Motor neuron (in vitro differentiated cells): ENCODE measurements at places on chromosomes 1 and 21. TPM values are rescaled to one million over a fixed set of nuclear protein-coding genes. Genes with fewer than 3 reads are reported as not detected.

- no peak for ATAC-seq
Observed at GRCh38 chr1:215059947-215060346, 22.6 kb upstream of the KCNK2 start.

DNA sequence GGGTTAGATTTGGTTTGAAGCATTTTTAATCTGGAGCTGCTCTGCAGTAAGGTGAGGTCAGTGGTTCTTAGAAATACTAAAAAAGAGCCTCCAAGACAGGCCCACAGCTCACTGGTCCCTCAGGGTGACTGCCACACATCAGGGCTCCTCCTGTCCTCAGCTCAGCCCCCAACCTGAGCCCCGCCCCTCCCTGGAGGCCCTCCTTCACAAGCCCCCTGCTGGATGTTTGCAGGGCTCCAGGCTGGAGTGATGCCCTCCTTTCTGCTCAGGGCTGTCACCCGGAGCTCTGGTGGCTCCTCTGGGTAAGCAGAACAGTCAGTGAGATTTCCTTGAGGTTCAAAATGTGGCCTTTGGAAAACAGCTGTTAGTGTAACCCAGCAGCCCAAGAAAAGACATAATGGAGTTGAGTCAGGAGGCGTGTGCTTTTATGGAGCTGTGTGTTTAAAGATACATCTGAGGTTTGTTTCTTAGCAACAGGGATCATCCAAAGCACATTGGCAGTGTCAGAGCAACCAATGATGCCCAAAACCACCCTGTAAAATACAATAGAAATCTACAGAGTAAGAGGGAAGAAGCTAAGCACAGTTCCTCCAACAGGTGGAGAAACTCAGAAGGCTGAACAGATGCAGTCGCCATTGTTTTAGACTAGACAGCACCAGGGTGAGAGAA lies 21.4 kb downstream of the STUM start:
- ATAC-seq, result peak; percentile 87

GRCh38 chr1:222950892-222951291 lies 136.1 kb downstream of the DISP1 start:
- no peak for ATAC-seq

DNA sequence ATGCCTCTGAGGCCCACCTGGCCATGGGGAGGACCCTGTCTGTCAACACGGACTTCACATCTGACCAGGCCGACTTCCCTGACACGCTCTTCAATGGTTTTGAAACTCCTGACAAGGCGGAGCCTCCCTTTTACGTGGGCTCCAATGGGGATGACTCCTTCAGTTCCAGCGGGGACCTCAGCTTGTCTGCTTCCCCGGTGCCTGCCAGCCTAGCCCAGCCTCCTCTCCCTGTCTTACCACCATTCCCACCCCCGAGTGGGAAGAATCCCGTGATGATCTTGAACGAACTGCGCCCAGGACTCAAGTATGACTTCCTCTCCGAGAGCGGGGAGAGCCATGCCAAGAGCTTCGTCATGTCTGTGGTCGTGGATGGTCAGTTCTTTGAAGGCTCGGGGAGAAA lies 101.8 kb downstream of the ADARB1 start:
- no peak for ATAC-seq

GRCh38 chr1:183106746-183107145 lies 79.3 kb upstream of the LAMC2 start:
- ATAC-seq, result no peak

DNA sequence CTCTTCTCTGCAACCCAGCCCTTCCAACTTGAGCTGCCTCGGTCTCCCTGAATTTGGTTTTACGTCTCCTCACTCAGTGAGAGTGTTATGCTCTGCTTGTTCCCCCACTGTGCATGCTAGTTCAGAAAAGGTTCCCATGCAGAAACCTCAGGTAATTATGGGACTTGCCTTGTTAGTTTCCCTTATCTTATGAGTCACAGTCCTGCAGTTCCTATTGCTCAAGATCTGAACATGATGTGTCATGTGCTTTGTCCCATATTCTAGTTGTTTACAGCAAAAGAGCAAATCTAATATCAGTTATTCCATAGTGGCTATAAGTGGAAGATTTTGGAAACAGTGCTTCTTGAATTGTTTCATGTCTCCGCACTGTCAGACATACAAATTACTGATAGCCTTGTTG lies 74.4 kb downstream of the DUSP10 start:
- ATAC-seq, result no peak

- no peak for ATAC-seq
Observed at GRCh38 chr1:43495204-43495603, 35.5 kb upstream of the PTPRF start.

GRCh38 chr1:58047265-58047858 lies 499.2 kb downstream of the OMA1 start:
- peak; percentile 51 for ATAC-seq

- peak; percentile 48 for ATAC-seq
Observed at GRCh38 chr1:42315500-42315899, 19.5 kb downstream of the FOXJ3 start.

DNA sequence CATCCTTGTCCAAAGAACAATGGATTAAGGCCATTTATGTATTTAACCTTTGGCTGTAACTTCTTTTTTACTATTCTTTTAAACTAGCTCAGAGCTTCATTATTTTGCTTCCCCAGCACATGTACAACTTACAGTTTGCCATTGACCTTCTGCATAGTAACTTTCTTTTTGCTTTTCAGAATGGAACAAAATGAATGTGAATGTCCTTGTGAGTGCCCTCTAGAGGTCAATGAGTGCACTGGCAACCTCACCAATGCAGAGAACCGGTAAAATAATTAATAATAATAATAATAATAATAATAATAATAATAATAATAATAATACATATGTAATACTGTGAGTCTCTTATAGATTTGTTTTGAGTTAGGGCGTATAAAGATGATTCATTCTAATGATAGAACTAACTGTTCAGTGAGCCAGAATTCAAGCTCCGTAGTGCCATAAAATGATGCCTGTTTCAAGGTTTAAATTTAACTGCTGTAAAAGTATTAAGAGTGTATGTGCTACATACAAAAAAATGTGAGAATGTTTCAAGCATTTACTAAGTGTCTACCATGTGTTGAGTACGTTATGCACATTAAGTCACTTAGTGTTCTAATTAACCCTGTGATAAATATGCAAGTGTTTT lies 69.0 kb upstream of the RAVER2 start:
- no peak for ATAC-seq

DNA sequence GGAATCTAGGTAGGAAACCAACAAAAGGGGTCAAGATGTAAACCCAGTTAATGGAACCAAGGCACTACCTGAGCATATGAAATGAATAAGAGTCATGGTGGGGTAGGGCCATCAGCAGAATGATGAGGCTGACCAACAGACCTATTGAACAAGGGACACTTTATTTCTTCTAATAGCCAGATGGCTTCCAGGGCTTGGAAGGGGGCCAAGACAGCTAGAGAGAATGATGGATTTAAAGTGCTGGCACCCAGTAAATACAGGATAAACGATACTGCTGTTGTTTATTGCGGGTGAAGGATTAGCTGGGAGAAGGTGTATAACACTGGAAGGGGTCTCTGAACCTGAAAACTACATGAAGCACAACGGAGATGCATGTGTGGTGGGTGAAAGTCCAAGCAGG lies 15.6 kb downstream of the DDAH1 start:
- ATAC-seq, result no peak

DNA sequence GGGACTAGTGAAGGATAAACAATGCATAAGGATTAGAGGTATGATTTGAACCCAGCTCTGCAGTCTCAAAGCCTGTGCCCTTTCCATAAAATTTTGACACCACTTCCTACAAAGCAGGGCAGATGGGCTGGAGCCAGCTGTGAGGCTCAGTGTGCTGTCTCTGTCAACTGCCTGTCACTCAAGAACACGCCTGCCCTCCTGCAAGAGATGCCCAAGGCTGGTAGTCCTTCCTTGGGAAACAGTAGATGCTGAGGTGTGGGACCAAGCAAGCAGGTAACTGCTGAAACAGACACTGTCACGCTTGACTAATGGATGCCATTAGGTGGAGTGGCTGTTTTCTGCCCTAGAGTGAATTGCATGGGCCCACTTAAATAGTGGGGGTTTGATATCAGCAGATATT lies 402.0 kb downstream of the PTPRU start:
- no peak for ATAC-seq

GRCh38 chr1:94627771-94628498 lies 86.4 kb upstream of the F3 start:
- no peak for ATAC-seq

DNA sequence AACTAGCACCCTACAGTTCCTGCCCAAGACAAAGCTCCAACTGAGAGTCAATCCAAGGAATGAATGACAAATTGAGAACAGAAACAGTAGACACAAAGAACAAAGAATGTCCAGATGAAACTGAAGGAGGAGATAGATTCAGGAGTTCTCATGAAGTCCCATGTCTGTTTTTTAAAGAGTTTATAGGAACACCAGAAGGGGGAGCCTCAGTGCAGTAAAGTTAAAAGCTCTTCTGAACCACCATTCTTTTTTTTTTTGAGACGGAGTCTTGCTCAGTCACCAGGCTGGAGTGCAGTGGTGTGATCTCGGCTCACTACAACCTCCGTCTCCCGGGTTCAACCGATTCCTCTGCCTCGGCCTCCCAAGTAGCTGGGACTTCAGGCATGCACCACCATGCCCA lies 323.6 kb downstream of the MRPL39 start:
- ATAC-seq, result no peak

- ATAC-seq, result no peak
Observed at GRCh38 chr1:71964188-71964587, 318.2 kb downstream of the NEGR1 start.

GRCh38 chr1:52862666-52863458 lies 20.3 kb downstream of the ZYG11A start:
- ATAC-seq, result no peak

GRCh38 chr21:42991992-42992740 lies 17.8 kb downstream of the PKNOX1 start:
- peak; percentile 52 for ATAC-seq

GRCh38 chr1:33237579-33237978 lies 18.7 kb upstream of the ZNF362 start:
- no peak for ATAC-seq

- ATAC-seq, result peak; percentile 88
Observed at GRCh38 chr1:97084546-97084945, 363.0 kb downstream of the PTBP2 start.

DNA sequence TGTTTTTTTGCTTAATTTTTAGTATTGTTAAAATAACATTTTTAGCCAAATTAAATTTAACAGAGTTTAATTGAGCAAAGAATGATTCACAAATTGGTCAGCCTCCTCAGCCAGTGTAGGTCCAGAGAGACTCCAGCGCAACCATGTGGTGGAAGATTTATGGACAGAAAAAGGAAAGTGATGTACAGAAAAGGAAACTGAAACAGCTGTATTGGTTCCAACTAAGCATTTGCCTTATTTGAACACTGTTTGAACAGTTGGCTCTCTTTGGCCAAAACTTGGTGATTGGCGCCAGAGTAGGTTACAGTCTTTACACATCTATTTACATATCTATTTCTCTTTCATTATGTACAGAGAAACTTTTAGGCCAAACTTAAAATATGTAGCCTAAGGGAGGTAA lies 19.4 kb downstream of the RPS6KC1 start:
- no peak for ATAC-seq

- ATAC-seq, result no peak
Observed at GRCh38 chr21:33133892-33134291, 64.0 kb downstream of the OLIG1 start.

- ATAC-seq, result peak; percentile 2
Observed at GRCh38 chr1:159929155-159930051, 4.1 kb upstream of the TAGLN2 start.

DNA sequence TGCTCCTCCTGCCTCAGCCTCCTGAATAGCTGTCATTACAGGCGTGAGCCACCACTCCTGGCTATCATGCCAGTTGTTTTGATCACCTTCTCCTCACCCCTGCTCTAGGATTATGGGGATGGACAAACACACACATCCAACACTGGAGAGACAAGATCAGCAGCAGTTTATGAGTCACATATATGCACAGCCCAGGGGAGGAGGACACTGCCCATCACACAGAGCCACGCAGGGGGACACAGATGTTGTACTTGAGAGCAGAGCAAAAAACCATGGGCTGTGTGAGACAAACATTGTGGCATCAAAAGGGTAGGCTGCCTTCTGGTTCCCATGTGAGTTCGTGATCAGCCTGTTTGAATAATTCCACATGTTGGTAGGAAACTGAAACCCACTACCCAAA lies 32.1 kb downstream of the EDARADD start:
- ATAC-seq, result no peak

GRCh38 chr1:19074361-19074901 lies 118.0 kb upstream of the IFFO2 start:
- ATAC-seq, result no peak

- no peak for ATAC-seq
Observed at GRCh38 chr1:18673976-18674375, 43.3 kb downstream of the PAX7 start.

DNA sequence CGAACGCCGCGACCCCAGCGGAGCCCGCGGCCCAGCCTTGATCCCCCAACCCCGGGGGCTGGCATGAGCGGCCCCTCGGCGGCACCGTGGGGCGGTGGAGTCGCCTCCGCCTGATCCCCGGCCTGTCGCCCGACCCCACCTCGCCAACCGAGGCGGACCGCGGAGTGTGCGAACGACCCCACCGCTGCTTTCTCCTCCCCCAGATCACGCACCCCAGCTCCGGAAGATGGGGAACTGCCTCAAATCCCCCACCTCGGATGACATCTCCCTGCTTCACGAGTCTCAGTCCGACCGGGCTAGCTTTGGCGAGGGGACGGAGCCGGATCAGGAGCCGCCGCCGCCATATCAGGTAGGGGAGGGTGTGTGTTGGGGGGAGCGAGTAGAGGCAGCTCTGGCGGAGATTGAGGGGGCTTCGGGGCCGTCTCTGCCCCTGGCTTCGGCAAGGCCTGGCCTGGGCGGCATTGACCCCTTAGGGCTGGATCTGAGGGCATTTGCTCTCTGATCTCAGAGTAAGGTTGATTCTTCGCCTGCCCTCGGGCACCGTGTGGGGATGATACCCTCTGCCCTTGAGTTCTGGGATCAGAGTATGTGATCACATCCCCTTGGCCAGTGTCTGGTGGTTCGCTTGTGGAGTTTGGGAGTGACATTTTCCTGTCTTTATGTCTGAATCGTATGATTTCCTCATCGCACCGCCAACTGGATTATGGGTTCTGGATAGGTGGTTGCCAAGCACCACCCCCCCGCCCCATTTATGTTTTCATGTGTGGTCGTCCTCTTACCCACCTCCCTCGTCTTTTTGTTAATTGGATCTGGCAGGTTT lies 668 bp downstream of the RNF11 start:
- peak; percentile 51 for ATAC-seq

Gene PKLR
- 0.18 and 0.31 TPM in 2 replicates for total RNA-seq

Gene POLR3C
- total RNA-seq, result 33.4 and 34.5 TPM in 2 replicates

Gene PEX19
- total RNA-seq, result 37.8 and 40.1 TPM in 2 replicates

Gene FCRL2
- total RNA-seq, result 1.2 TPM in 1 of 2 replicates, not detected in the other

Gene TMEM269
- 0.24 TPM in 1 of 2 replicates, not detected in the other for total RNA-seq

Gene ST6GALNAC3
- 0.66 and 0.83 TPM in 2 replicates for total RNA-seq

Gene HEYL
- total RNA-seq, result 0.50 and 1.1 TPM in 2 replicates

Gene TMEM79
- total RNA-seq, result 5.5 and 6.5 TPM in 2 replicates

Gene IFFO2
- 6.9 and 7.3 TPM in 2 replicates for total RNA-seq

Gene ACTL8
- total RNA-seq, result not detected in 2 replicates

Gene LRRC52
- total RNA-seq, result 0.53 and 0.71 TPM in 2 replicates

Gene HCRTR1
- 0.29 and 0.52 TPM in 2 replicates for total RNA-seq

Gene SLC5A9
- total RNA-seq, result 0.41 and 0.49 TPM in 2 replicates
